Neural progenitor cell (in vitro differentiated cells): ENCODE measurements at places on chromosomes 3 and 15. TPM values are rescaled to one million over a fixed set of nuclear protein-coding genes. Genes with fewer than 3 reads are reported as not detected.
A peak's percentile ranks its signal among the peaks of the same experiment; 100 is the strongest.

Gene MESP1
- total RNA-seq, result 0.31 TPM in 1 of 2 replicates, not detected in the other

Gene RBPMS2
- total RNA-seq, result 0.15 and 1.8 TPM in 2 replicates

DNA sequence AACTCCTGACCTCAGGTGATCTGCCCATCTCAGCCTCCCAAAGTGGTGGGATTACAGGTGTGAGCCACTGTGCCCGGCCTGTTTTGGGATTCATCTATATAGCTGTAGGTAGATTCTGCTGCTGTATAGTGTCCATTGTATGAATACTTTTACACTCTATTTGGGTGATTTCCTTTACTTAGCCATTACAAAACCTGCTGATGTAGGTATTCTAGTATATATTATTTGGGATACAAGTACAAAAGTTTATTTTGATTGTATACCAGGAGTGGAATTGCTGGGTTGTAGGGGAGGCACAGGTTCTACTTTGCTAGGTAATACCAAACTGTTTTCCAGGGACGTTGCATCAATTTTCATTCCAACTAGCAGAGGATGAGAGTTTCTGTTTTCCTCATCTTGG is 9.5 kb upstream of the OXSR1 start:
- peaks cover 8% of the 10 kb centered on the region for H3K4me1 ChIP-seq
- no peak for DNase-seq
- no peak overlapping the region for H3K27ac ChIP-seq
- no peak overlapping the region for H3K4me3 ChIP-seq

DNA sequence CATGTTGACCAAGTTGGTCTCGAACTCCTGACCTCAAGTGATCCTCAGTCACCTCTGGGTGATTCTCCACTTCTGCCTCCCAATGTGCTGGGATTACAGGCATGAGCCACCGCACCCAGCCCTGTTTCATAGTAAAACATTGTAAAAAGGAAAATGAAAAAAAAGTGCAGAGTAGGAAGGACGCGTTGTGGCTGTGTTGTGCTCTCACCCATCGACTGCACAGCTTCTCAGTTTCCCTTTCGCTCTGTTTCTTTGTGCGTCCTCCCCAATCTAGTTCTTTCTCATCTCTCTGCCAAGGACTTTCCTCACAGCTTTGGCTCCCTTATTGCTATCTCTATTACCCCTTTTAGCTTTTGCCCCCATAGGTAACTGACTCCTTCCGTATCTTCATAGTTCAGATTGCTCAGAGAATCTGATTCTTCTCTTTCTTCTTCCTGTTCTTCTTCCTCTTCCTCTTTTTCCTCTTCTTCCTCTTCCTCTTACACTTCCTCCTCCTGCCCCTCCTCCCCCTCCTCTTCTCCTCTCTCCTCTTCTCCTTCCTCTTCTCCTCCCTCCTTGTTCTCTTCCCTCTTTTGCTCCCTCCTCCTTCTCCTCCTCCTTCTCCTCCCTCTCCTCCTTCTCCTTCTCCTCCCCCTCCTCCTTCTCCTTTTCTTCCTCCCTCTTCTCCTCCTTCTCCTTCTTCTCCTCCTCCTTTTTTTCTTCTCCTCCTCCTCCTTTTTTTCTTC is 81.1 kb upstream of the VGLL4 start:
- no peak for DNase-seq
- H3K27me3 ChIP-seq, result peaks cover 36% of the 10 kb centered on the region
- no peaks in the 10 kb centered on the region for H3K36me3 ChIP-seq
- no peak overlapping the region for H3K27ac ChIP-seq
- peaks cover 10% of the 10 kb centered on the region for H3K4me1 ChIP-seq

GRCh38 chr3:171373711-171374110 is 86.5 kb downstream of the TNIK start:
- DNase-seq, result no peak
- peaks cover 20% of the 10 kb centered on the region for H3K4me1 ChIP-seq
- no peak overlapping the region for H3K4me3 ChIP-seq
- H3K27me3 ChIP-seq, result no peaks in the 10 kb centered on the region
- H3K27ac ChIP-seq, result no peak overlapping the region
- no peaks in the 10 kb centered on the region for H3K36me3 ChIP-seq

DNA sequence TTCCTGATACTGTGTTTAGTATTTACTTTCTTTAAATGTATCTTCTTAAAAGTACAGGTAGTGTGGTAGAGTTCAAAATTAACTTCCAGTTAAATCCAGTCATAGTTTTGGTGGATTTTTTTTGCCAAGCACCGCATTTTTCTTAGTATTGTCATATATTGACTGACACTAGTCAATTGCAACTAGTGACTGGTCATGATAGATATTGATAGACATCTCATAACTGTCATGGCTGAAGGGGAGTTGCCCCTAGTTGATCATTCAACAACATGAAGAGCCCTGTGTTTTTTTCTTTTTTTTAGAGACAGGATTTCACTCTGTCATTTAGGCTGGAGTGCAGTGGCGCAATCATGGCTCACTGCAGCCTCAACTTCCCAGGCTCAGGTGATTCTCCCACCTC is 22.1 kb downstream of the RAB8B start:
- H3K27me3 ChIP-seq, result no peaks in the 10 kb centered on the region
- no peak for DNase-seq
- H3K4me1 ChIP-seq, result peaks cover 18% of the 10 kb centered on the region

GRCh38 chr15:41018534-41018933 is 65.3 kb downstream of the CHAC1 start:
- no peak overlapping the region for H3K4me3 ChIP-seq
- no peaks in the 10 kb centered on the region for H3K27me3 ChIP-seq
- H3K27ac ChIP-seq, result no peak overlapping the region
- peaks cover 11% of the 10 kb centered on the region for H3K36me3 ChIP-seq

GRCh38 chr15:100429116-100429728 is 87.4 kb upstream of the ADAMTS17 start:
- no peaks in the 10 kb centered on the region for H3K27me3 ChIP-seq
- DNase-seq, result no peak
- no peaks in the 10 kb centered on the region for H3K4me1 ChIP-seq
- H3K27ac ChIP-seq, result no peak overlapping the region
- no peaks in the 10 kb centered on the region for H3K36me3 ChIP-seq

DNA sequence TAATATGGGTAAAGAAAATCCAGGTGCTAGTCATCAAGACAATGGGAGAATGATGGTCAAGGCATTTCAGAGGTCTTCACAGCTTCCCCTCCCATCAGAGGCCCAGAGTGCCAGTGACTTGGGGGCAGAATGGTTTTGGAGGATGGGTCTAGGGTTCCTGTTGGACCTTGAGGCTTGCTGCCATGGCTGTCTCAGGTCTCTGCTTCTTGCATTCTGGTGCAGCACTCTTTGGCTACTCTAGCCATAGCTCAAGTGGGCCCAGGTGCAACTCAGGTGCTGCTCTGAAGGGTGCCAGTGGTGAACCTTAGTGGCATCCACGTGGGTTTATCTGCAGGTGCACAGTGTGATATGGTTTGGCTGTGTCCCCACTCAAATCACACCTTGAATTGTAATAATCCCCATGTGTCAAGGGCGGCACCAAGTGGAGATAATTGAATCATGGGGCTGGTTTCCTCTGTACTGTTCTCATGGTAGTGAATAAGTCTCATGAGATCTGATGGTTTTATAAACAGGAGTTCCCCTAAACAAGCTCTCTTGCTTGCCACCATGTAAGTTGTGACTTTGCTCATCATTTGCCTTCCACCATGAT is 48.5 kb upstream of the PEX5L start:
- no peaks in the 10 kb centered on the region for H3K4me1 ChIP-seq
- H3K36me3 ChIP-seq, result no peaks in the 10 kb centered on the region
- H3K4me3 ChIP-seq, result no peak overlapping the region

DNA sequence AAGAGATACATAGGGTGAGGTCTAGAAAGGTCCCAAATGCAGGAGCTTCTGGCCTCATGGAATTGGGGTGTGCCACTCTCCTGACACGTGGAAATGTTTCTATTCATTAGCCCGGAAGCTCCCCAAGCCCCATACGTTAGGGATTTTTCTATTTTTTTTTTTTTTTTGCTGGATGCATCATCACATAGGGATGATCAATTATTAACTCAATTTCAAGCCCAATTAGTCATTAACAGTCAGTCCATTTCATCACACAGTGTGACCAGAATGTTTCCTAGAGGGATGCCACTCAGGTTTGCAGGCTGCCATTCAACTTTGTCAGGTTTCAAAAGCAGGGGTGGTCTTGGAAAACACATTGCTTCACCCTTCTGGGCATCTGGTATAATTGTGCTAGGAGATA is 40.7 kb upstream of the MKRN3 start:
- peaks cover 5% of the 10 kb centered on the region for H3K4me1 ChIP-seq
- no peak overlapping the region for H3K27ac ChIP-seq
- DNase-seq, result no peak

- peaks cover 32% of the 10 kb centered on the region for H3K4me1 ChIP-seq
- H3K27me3 ChIP-seq, result no peaks in the 10 kb centered on the region
- no peak overlapping the region for H3K27ac ChIP-seq
- no peak overlapping the region for H3K4me3 ChIP-seq
- H3K36me3 ChIP-seq, result no peaks in the 10 kb centered on the region
- DNase-seq, result no peak
These were observed 334.8 kb downstream of the ERC2 start for GRCh38 chr3:56133423-56133822.

Gene ONECUT1
- total RNA-seq, result 1.5 TPM in 2 replicates

DNA sequence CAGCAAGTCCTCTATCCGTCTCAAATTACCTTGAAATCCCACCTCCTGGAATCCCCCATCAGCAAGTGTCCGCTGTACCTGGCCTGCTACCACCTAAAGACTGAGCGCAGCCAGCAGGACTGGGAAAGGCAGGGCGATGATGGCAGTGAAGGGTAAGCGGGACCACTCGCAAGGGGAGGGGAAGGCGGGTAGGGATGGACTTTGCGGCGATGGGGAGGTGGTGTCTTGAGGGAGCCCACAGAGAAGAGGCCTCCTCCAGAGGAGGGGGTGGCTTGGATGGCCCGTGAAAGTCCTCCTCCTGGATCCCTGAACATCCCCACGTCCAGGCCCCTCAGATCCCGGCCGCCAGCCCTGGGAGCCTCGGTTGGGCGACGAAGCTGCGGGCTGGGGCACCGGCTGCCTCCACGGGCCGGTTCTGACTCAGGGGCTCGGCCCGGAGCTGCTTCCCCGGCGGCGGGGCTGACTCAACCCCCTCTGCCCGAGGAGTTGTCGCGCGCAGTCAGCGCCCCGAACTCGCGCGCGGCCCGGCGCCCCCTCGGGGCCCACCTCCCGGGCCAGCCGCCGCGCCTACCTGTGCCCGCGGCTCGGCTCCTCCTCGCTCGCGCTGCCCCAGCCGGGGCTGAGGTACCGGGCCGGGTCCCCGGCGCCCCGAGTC is 512 bp downstream of the LARP6 start:
- no peaks in the 10 kb centered on the region for H3K36me3 ChIP-seq
- DNase-seq, result peak; percentile 66
- no peaks in the 10 kb centered on the region for H3K4me1 ChIP-seq
- H3K27me3 ChIP-seq, result peaks cover 18% of the 10 kb centered on the region
- peak overlapping the region; percentile 78 for H3K4me3 ChIP-seq
- H3K27ac ChIP-seq, result no peak overlapping the region

Gene ADIPOQ
- total RNA-seq, result not detected in 2 replicates

DNA sequence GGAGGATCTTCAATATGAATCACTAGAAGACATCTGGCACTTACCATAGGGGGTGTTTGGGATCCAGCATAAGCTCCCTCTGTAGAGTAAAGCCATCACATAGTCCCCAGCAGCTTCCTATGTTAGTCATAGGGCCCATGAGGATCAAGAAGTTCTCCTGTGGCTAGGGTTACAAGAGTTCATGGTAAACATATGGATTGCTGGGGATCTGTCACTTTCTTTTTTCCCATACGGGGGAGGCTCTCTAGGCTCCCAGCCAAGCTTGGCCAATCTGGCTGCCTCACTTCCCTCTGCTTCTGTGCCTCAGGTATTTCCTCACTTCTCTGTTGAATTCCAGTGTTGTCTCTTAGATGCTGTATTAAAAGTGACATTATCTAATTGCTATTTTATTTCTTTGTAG is 597.9 kb downstream of the PDCD6IP start:
- no peaks in the 10 kb centered on the region for H3K36me3 ChIP-seq
- no peak overlapping the region for H3K4me3 ChIP-seq
- H3K27ac ChIP-seq, result no peak overlapping the region
- DNase-seq, result no peak

DNA sequence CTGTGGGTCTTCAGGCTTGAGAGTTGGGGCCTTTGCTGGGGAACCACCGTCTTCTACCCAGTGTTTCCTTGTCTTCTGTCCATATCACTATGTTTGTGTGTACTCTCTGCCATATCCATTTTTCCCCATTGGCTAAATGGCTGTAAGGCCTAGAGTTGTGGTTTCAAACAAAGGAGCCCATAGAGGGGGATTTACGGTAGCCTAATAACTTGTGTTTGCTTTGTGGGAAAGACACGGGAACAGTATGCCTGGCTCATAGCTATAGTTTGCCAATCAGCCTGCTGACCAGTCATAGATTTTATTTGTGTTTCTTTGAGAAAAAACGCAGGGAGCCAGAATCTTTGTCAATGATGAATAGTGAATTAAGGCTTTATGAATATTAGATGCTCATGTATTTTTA is 554.8 kb downstream of the NAALADL2 start:
- no peak overlapping the region for H3K4me3 ChIP-seq
- DNase-seq, result no peak
- H3K27me3 ChIP-seq, result no peaks in the 10 kb centered on the region
- no peaks in the 10 kb centered on the region for H3K4me1 ChIP-seq
- no peak overlapping the region for H3K27ac ChIP-seq

DNA sequence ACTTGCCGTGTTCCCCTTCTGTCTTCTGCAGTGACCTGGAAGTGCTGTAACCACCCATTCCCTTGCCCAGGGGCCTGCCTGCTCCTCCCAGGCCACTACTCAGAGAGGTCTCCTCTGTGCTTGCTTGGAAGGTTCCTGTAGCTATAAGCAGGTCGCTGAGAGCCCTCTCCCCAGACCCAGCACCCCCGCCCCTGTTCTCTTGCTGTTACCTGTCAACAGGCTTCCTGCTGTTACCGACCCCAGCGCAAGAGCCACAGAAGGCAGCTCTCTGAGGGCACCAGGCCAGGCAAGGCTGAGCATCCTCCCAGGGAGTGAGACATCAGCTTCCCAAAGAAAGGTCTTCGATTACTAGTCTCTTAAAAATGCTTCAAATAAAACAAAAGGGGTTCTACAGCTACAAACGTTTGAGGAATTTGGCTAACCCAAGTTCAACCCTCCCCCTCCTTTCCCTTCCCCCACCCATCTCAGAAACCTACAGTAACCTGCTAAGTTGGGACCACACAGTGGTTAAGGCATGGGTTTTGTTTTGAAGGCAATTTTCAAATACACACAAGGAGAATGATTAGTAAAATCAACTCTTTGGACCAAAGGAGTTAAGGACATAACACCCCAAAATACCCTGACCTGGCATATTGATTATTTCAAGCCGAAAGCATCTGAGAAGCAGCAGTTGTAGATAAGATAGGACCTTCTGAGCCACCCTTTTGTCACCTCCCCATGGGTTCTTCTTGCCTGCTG is 74.9 kb upstream of the MFGE8 start:
- DNase-seq, result no peak
- H3K36me3 ChIP-seq, result no peaks in the 10 kb centered on the region
- no peak overlapping the region for H3K27ac ChIP-seq
- peaks cover 45% of the 10 kb centered on the region for H3K4me1 ChIP-seq
- no peaks in the 10 kb centered on the region for H3K27me3 ChIP-seq

Gene PPP1R14D
- total RNA-seq, result not detected in 2 replicates

DNA sequence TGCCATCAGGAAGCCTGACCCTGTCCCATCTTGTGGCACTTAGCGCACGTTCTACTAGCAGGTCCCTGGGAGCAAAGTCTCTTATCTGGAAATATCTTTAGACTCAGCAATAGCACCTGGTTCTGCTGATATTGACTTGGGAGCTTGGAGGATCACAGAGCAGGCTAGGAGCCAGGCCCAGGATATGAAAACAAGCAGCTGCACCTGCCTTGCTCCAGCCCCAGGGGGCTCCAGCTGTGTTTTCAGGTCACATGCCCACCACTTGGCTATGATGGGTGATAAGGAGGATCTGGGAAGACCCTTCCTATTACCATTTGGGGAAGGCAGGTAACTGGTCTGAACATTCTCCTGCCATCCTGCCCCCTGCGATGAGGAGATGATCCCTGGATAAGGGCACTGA is 87.8 kb downstream of the C3orf70 start:
- no peak for DNase-seq
- H3K4me3 ChIP-seq, result no peak overlapping the region
- H3K4me1 ChIP-seq, result peaks cover 11% of the 10 kb centered on the region
- H3K27ac ChIP-seq, result no peak overlapping the region
- no peaks in the 10 kb centered on the region for H3K36me3 ChIP-seq
- no peaks in the 10 kb centered on the region for H3K27me3 ChIP-seq
